ENCODE measurements at places on chromosomes 6 and 20.
A peak's percentile ranks its signal among the peaks of the same experiment; 100 is the strongest.

DNA sequence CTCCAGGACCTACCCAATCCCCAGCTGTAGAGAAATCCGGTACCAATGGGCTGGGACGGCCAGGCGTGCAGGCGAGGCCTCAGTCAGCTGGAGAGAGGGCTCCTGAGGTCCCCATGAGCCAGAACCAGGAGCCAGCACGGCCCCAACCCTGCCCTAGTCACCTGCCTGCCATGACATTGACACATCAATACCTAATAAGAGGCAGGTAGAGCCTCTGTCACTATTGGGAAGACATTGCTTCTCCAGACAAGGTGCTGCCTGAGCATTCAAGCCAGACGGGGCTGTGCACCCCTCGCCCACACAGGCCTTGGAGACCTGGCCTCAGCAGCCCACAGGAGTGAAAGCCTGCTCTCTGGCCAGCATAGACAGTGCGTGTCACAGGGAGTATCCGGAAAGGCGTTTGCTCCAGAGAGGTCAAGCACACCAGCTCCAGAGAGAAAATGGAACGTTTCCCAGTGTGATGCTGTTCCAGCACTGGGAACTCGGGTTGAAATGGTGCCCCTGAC, 3.5 kb downstream of the DLL1 start:
- DNase-seq = no peak

DNA sequence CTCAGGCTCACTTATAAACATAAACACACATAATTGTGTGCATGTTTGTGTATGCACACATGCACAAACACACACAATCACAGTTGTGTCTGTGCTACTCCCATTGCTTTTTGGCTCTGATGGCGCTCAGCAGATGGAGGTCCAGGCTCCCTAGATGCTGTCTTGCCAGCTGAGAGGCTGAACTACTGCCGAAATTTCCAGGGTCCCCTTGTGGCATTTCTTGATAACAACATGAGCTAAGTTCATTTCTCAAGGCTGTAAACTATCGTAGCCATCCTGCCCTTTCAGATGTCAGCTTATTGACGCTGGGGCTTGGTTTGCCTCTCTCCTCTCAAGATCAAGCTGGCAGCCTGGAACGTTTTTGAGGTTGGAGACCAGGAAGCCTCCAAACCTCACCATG, 313.9 kb upstream of the RNF24 start:
- DNase-seq = no peak

DNA sequence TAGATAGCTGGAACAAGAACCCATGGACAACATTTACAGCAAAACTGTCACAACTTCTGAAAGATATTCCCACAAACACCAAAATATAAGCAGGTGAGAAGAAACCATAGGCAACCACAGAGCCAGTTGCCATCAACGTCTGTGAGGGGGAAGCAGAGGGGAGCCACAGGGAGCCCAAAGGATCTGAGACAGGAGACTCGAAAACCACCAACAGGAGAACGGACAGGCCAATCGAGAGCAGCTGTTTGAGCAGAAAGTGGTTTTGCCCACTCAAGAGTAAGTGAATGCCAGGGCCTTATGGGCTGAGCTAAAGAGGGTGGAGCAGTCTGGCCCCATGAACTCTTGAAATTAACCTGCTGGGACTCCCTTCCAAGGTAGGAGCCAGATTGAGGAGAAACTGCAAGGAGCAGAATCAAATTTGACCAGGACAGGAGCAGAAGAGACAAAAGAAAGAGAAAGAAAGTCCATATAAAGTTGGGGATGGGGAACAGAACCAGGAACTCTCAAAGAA, 195.4 kb downstream of the ANKRD60 start:
- no peak for DNase-seq

DNA sequence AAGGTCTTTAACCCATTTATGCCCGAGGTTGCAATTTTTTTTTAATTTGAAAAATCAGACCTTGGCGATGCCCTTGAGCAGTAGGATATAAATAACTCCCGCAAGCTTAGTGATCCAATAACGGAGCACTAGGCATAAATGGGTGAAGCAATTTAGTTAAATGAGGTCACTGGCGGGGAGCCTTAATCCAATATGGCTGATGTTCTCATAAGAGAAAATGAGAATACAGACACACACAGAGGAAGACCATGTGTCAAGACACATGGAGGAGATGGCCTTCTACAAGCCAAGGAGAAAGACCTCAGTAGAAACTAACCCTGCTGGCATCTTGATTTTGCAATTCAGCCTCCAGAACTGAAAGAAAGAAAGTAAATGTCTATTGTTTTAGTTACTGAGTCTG, 735 bp downstream of the SIRPG start:
- no peak for DNase-seq

DNA sequence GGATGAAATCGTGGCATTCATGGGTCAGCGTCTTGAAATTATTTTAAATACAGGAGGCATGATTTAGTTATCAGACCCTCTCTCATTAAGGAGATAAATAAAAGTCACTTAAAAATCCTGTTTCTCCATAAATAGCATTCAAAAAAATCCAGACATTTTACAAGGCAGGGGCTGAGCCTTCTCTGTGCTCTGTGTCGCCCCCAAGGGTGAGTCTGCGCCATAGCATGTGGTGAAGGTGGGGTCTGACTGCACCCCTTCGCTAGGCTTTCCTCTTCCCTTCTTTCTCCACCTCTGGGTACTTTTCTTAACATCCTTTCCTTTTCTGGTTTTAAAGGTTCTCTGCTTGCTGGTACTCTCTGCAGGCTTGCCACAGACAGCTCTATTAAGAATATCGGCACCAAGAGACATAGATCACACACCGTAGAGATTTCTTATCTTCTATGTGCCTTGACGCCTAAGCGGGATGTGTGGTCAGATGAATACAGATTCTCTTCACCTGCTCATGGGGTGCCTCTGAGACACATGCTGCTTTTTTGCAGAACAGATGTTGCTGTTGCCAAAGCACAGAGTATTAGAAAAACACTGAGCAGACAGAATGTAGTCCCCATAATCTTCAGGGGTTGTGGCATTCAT, 20.1 kb upstream of the FAM209A start:
- DNase-seq = no peak

DNA sequence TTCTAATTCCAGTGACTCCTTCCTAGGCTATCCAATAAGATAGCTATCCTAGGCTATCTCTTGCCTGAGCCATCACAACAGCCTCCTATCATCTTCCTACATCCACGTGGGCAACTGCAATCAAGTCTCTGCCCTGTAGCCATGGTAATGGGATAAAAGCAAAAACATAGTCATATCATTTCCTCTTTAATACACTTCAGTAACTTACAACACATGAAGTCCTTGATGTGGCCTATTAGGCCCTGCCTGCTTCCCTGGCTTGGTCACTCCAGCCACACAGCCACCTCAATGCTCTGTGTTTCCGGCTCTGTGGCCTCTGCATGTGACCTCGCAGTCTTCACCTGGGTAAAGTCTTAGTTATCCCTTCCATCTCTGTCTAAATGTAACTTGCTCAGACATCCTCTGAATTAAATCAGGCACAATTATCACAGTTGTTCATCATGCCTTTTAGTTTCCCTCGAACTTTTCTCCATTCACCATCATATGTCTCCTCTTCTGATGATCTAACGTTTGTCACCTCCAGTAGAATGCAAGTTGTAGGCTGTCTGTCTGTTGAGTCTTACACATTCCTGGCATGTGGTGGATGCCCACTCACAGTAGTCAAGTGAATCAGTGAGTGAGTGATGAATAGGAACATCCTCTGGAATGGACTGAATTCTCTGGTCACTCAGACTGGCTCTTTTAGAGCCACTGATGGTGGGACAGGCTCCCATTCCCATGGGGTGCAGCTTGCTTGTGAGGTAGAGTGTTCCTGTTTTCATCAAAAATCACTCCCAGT, 229.4 kb downstream of the TBC1D7 start:
- peak; percentile 28 for DNase-seq

GRCh38 chr20:2168946-2169345, 67.3 kb downstream of the STK35 start:
- no peak for DNase-seq

GRCh38 chr6:160510199-160510598, 153.9 kb downstream of the LPA start:
- DNase-seq = no peak
